COR-L47 (cell line): ENCODE measurements at places on chromosomes 2 and 18.

DNA sequence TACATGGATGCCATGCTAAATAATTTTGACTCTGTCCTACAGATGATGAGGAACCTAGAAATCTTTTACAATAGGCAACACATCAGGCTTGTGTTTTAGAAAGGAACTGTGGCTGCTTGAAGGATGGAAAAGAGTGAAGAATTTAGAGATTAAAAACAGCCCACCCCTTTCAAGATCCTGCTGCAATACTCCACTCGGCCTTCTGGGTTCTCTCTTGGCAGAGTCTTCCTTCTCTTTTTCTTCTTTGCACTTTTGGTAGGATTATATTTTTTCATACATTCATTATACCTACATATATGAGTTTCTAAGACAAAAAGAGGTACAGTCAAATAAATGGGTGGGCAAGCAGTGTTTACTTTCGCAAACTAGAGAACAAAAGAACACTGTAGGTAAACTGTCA, 474.3 kb downstream of the ERBB4 start:
- no peak for DNase-seq

DNA sequence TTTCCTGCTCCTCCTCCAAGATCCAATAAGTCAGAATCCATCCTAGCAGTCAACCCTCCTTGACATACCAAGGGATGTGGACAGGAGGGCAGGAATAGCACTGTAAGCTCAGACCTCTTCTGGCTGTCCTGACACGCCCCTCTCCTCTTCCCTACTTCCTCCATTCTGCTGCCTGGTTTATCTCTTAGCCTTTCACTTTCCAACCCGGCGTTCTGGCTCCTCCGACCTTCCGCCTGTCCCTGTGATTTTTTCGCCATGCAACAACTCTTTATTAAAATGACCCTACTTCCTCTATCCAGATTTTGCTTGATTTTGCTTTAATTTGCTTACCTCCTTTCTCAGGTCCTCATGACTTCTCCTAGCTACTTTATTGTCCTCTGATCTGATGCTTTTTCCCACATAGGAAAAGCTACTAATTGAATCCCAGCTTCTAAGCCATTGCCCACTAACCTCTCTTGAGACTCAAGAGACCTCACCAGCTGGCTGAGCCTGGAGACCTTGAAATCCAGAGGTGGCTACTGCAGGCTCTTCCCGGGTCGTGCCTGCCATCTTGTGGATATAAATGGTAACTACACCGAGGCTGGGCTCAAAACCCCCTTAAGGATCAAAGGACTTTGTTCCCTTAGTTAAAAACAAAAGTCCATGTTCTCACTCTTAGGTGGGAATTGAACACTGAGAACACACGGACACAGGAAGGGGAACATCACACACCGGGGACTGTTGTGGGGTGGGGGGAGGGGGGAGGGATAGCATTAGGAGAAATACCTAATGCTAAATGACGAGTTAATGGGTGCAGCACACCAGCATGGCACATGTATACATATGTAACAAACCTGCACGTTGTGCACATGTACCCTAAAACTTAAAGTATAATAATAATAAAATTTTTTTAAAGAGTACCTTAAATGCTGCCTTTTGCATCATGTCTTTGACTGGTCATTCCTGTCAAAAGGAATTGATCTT, 139.4 kb downstream of the AKAIN1 start:
- DNase-seq, result peak; percentile 44

- DNase-seq, result no peak
These were observed 160.9 kb downstream of the CLIP4 start for GRCh38 chr2:29276151-29276550.

DNA sequence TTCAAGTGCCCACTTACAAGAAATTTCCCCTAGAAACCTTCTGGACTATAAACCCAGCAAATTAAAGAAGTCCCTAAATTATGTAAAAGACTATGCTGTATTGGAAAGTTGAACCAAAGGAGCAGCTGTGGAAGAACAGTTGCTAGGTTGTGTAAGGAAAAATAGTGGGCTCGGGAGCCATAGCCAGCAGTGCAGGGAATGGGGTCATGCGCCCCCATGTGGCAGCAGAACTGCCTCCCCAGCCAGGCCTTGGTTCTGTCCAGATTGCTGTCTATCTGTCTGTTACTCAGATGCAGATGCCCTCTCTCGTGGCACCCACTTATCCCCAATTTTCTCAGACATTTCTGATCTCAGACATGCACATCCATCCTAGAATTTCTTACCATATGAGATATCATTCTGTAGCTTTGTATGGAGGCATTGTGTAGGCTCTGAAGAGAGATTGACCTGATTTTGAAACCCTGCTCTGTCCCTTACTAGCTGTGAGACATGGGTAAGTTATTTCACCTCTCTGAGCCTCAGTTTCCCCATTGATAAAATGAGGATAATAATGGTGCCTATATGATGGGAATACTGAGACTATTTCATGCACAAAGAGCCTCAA, 258.3 kb downstream of the SS18 start:
- peak; percentile 3 for DNase-seq

DNA sequence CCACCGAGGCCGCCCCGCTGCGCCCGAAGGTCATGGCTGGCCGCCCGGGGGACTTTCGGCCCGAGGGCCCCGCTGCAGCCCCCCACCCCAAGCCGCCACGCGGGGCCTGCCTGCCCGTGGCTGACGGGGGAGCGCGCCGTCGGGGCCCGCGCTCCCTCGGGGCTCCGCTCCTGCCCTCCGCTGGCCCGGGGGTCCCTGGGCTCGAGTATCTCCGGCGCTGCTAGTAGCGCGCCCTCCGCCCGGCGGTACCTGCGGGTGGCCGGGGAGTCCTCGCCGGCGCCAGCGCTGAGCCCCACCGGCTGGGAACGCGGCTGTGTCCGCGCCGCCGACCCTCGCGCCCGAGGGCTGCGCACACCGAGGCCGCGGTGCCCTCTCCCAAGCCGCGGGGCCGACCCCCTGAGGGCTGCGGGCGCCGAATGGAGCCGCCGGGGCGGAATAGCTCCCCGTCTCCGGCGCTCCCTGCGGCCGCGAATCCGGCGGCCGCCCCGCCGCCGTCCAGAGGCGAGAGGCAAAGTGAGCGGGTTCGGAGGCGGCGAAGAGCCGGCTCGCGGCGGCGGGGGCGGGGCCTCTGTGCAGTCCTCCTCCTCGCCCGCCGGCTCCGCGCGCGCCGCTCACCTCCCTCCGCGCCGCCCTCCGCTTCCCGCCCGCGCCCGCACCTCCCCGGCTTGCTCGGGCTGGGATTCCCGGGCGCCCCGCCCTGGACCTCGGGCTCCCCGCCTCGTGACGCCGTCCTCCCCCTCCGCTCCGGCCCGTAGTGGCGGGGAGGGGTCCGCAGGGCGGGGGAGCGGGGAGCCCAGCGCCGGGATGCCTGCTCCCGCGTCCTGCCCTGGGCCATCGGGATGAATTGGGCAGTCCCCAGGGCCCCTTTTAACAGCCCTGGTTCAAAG, at the start of gene KCNG3:
Gene KCNG3, minus strand, starts transcription at position 515 of the 887 bp plus-strand sequence. Its CDS starts 481 bp downstream, at position 34.
- DNase-seq, result peak; percentile 77

DNA sequence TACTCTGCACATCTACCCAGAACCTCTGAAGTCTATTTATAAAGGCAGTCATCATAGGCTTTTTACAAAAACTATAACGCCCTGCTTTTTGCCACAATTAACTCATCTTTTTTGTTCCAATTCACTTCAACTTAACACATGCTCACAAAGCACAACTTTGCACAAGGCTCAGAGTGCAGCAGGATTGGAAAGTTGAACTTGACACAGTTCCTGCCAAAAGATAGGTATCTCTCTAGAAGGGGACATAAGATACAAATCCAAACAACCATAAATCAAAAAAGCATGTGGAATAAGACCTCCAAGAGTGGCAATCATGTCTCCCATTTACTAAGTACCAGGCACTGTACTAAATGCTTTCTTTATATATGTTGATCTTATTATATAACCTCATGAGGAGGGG, 36.2 kb downstream of the RPL37A start:
- no peak for DNase-seq

- DNase-seq, result no peak
These were observed 313.0 kb downstream of the CDH2 start for GRCh38 chr18:27863780-27864430.

GRCh38 chr2:238771639-238772038, 76.2 kb upstream of the TWIST2 start:
- no peak for DNase-seq

- peak; percentile 97 for DNase-seq
These were observed 352.8 kb downstream of the RNF144A start for GRCh38 chr2:7270011-7270431.

DNA sequence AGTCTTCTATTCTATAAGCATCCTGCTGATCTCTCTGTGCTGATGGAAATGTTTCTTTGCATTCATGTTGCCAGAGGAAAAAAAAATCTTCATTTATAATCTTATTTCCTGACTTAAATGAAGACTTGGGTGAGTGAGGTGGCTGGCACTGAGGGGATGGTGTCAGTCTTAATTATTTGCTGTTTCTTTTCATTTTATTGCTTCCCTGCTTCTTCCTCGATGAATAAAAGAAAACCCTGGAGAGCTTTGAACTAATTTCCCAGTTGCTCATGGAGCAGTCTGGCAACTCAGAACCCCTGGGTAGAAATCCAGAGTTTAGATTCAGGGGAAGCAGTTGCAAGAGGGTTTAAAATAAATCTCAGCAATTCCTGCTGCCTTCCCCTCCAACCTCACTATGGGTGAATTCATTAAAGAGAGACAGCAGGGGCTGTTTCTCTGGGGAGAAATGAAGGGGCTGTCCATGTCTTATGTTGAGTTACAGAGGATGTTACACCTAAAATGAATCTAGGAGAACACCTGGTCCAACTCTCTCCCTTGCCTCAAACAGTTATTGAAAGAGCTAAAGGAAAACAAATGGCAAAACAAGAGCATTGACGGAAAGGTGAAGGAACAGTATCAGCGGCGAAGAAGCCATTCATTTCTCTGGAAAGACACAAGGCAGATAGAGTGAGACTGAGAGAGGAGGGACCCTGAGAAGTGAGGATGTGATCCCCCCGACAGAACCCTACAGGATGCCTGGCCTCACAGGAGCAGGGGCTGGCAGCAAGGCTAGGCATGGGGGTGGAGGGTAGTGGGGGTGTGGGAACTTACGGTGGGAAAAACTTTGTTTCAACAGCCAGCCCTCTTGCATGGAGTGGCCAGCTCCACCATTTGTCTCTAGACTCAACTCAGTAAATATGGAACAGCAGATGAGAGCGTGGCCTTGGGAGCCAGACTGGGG, 41.0 kb downstream of the SP110 start:
- DNase-seq, result no peak

DNA sequence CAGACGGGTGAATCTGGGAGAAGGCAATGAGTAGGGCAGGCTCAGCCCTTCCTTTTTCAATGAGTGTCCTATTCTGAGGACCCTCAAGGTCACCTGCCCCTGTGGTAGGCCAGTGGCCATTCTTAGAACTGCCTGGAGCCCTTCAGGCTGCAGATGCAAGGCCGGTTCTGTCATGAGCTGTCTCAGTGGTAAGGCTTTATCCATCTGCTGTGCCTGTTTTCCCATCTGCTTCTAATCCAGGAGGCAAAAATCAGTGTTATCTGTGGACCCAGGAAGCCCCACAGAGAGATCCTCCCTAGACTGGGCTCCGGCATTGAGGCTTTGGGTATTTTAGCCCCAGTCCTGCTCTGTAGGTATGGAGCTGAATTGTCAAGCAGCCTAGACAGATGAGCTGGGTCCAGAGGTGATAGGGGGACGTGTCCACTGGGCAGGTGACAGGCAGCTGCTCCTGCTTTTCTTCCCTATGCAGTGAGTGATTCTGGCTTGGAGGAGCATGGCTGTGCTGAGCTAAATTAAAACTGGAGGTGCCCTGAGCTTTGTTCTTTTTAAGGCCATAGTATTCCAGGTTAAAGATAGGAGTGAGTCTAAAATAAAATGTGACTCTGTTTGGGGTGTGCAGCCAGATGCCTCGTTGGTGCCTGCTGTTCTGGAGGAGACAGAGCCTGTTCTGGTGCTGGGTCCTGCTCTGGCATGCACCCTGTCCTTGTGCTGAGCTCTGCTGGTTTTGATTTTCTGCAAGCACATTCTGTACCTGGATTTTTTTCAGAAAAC, 92.5 kb downstream of the FHOD3 start:
- DNase-seq, result no peak

GRCh38 chr2:239814861-239815601, 210.1 kb downstream of the NDUFA10 start:
- DNase-seq, result no peak

- peak; percentile 16 for DNase-seq
These were observed 89.0 kb downstream of the MAPRE2 start for GRCh38 chr18:35130236-35130635.

- no peak for DNase-seq
These were observed 7.1 kb downstream of the RUFY4 start for GRCh38 chr2:218075975-218076811.

DNA sequence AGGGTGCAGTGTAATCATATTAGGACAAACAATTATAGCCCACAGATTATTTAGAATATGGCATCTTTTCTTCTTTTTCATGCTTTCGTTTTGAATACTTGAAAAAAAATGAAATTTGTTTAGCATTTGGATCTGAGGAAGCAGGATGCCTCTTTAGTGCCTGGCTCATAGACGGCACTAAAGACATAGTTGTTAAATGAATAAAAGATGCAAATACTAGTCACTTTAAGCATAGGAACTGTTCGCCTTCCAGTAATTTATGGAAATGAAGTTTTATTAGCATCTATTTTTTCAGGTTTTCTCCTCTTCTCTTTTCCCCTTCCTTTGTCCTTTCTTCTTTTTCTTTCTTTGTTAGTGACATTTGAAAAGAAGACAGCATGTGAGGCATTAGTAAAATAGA, 80.4 kb downstream of the CHST9 start:
- DNase-seq, result no peak

DNA sequence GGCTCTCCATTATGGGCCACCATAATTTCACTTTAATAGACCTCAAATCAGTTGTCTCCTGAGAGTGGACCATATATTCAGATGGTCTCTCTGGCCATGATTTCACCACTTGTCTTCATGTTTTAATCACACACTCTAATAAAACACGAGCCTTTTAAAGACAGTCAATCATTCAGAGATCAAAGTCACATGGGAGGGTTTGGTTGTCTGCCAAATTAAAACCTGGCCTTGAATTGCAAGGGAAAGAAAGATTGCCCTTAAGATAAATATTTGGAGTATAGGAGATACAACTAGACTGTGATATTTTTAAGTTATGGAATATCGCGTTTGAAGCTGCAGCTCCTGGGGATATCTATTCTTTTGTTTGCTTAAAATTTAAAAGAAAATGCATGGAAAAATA, 377.8 kb upstream of the DDX18 start:
- no peak for DNase-seq
